ENCODE measurements at places on chromosomes 13 and 19.

- DNase-seq: no peak
Observed at GRCh38 chr19:29516358-29516725, 9.5 kb upstream of the VSTM2B start.

DNA sequence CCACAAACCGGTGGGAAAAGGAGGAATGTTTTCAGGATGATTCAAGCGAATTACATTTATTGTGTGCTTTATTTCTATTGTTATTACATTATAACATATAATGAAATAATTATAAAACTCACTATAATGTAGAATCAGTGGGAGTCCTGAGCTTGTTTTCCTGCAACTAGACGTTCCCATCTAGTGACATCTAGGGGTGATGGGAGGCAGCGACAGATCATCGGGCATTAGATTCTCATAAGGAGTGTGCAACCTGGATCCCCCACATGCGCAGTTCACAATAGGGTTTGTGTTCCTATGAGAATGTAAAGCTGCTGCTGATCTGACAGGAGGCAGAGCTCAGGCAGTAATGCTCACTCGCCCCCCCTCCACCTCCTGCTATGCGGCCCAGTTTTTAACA lies 54.5 kb downstream of the SPTBN4 start:
- no peak for DNase-seq

DNA sequence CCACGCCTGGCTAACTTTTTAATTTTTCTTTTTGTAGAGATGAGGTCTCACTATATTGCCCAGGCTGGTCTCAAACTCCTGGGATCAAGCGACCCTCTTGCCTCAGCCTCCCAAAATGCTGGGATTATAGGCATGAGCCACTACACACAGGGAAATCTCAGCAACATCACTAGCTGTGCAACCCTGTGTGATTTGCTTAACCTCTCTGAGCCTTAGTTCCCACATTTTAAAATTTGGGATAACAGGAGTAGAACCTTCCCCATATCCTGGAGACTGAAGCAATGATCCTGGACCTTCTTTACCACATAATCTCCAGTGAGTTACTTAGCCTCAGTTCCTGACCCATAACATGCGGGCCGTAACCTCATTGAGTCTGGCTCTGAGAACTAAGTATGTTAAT lies 139.1 kb downstream of the IER2 start:
- no peak for DNase-seq

DNA sequence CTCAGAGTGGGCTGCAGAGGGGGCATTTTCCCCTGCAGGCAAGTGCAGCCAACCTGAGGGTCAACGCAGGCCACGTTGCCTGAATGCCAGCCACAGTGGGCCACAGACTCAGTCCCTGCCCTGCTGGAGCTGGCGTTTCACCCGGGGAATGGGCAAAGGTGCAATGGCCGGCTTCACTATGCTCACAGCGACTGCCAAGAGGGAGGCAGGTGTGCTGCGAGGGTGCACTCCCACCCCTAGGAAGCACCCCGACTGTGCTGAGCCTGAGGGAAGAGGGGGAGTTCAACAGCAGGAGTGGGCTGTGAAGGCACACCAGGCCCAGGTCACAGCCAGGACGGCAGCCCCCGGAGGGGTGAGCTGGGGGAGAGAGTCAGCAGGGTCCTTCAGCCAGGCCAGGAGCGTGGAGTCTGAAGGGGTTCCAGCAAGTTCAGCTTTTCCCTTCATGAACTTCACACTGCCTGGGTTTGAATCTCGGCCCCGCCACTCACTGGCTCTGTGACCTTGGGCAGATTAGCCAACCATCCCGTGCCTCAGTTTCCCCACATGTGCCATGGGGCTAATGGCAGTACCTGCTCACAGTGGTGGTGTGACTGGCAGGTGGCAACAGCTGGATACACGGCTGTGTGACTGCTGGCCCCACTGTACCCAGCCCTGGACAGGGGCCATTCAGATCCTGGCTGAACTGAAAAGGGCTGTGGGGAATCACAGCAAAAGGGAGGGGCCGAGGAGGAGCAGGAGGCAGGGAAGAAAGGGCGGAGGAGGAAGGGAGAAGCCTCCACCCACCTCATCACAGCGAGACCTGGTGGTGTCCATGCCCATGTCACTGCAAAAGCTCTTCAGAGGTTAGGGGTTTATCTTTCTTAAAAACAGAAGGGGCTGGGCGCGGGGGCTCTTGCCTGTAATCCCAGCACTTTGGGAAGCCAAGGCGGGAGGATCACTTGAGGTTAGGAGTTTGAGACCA lies 7.6 kb downstream of the TRAPPC6A start:
- DNase-seq: no peak

- no peak for DNase-seq
Observed at GRCh38 chr13:33862016-33862415, 44.1 kb downstream of the RFC3 start.

- no peak for DNase-seq
Observed at GRCh38 chr19:50555450-50556281, 12.6 kb downstream of the LRRC4B start.

GRCh38 chr13:46119883-46120614 lies 15.2 kb upstream of the CPB2 start:
- no peak for DNase-seq

DNA sequence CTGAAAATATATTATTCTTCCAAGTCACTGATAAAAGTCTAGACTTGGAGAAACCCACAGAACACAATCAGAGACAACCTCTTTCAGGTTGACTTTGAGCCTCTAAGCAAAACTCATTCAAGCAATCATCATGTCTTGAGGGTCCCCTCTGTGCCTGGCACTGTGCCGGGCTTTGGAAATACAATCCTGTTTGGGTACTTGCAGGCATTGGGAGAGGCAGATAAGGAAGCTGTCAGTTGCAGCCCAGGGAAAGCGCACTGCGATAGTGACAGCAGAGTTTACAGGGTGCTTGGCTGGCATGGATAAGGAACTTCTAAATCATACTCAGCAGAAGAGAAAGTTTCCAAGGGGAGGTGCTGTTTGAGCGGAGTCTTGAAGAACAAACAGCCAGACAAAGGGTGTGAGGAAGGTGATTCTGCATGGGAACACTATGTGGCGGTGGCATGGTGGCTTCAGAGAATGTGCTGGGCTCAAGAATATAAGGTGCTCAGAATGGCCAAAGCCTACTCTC lies 9.1 kb downstream of the SERP2 start:
- DNase-seq: no peak

GRCh38 chr13:31073859-31074718 lies 87.6 kb downstream of the HSPH1 start:
- no peak for DNase-seq

DNA sequence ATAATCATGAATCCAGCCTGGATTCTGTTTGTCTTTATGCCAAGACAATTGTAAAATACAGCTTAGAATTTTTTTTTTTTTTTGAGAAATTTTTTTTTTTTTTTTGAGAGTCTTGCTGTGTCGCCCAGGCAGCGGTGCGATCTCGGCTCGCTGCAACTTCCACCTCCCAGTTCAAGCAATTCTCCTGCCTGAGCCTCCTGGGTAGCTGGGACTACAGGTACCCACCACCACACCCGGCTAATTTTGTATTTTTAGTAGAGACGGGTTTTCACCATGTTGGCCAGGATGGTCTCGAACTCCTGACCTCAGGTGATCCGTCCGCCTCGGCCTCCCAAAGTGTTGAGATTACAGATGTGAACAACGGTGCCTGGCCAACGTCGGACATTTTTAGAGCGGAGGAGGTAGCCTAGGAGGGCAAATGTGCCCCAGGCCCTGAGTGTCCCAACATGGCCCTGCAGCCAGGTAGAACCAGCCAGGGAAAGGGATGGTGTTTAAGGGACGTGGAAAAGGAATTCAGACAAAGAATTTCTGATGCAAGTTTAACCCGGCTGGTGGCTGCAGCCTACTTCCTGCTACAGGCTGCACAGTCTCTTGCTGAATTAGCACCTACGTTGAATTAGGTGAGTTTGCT lies 89.8 kb downstream of the GNG7 start:
- DNase-seq: no peak

DNA sequence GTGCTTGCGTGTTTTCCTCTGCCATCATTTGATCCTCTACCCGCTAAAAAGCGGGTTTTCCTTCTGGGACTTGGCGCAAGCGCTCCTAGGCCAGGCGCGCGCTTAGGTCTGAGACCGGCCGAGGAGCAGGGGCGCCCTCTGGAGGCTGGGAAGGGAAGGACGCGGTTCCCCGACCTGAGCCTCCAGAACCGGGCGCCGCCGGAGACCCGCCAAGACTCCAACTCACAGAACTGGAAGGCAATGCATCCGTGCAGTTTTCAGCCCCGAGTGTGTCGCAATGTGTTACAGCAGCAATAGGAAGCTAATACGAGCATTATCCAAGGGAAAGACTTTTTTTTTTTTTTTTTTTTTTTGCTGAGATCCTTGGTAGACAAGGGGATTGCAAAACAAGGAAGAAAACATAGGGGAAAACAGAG lies 190.9 kb downstream of the COL4A1 start:
- DNase-seq: no peak

- no peak for DNase-seq
Observed at GRCh38 chr19:42174958-42175734, 42.3 kb downstream of the DEDD2 start.

DNA sequence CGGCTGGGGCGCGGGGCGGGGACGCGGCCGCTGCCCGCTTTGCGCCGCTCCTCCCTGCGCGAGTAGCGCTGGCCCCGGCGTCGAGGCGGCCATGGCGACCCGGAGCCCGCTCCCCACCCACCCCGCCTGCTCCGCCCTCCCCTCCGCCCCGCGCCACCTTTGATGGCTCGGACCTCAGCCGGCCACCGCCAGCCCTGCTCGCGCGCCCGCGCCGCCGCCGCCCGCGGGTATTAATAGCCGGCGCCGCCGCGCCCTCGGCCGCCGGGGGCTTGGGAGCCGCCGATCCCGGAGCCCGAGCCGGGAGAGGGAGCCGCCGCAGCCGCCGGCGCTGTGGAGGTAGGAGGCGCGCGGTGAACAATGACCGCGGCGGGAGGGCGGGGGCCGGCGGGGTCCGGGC lies 261 bp downstream of the FARP1 start:
- DNase-seq: no peak

- no peak for DNase-seq
Observed at GRCh38 chr19:10513223-10513622, 4.0 kb downstream of the S1PR5 start.

DNA sequence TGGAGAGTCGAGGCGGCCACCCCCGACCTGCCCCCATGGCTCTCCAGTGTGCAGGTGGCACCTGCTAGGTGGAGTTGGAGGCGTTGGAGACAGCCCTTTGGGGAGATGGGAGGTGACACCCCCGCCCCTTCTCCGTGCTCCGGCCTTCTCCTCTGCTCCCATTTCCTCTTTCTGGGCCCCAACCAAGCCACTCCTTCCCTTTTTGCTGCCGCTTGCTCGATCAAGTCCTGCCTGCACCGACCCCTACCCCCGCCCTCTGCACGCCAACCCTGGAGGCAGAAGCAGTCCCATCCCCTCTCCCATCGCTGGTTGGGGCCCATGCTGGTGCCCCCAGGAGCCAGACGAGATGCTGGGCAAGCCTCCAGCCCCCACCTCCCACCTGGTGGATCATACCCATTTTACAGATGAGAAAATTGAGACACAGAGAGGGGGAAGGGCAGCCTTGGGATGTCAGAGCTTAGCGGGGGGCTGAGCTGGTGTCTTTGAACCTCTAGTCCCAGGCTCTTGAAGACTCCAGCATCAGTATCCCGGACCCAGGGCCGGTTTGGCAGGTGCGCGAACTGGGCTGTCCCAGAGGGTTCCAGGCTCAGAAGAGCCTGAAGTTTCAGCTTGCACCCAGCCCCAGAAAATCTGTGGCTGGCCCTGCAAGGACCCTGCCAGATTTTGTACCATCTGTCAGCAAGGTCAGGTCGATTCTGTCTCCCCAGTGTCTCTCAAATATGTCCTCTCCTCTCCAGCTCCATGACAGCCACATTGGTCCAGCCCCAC lies 10.3 kb downstream of the GNA15 start:
- no peak for DNase-seq

DNA sequence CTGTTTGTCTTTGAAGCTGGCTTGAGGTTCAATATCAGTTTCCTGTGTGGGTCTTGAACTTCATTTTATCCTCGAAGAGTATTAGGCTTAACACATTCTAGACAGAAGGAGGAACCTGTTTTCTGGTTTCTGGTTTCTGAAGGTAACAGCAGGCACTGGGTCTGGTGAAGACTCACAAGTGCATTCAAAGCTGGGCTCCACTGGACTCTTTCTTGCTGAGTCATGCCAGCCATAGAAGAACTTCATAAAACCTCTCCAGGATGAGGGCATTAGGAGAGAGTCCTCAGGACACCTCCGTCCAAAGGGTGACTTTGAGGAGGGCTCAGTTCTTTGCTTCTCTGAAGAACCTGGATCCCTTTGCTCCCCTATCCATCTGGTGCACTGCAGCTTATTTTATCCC lies 668.6 kb upstream of the SLC10A2 start:
- DNase-seq: no peak

- DNase-seq: no peak
Observed at GRCh38 chr13:92807353-92807752, 419.3 kb upstream of the GPC6 start.

DNA sequence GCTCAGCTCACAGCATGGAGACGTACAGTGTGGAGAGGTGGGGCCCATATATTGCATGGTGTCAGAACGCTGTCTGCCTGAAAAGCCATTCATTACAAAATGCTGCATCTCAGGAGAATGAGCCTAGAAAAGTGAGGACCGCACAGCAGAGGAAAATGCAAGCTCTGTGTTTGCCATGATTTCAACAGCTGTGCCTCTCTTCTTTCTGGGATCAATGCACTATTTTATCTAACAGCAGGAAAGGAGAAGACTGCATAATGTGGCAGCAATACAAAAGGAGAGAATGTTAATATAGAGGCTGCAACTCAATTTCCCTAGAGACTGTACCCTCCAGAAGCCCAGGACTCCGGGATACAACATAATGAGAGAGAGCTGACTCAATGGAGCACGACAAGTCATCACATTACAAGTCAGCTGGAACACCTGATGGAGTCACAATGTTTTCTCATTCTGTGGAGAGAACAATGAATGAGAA lies 368.0 kb downstream of the FGF14 start:
- DNase-seq: no peak

GRCh38 chr13:31882794-31883193 lies 143.5 kb downstream of the RXFP2 start:
- DNase-seq: no peak

- DNase-seq: no peak
Observed at GRCh38 chr19:18159810-18160209, 6.8 kb downstream of the PIK3R2 start.

DNA sequence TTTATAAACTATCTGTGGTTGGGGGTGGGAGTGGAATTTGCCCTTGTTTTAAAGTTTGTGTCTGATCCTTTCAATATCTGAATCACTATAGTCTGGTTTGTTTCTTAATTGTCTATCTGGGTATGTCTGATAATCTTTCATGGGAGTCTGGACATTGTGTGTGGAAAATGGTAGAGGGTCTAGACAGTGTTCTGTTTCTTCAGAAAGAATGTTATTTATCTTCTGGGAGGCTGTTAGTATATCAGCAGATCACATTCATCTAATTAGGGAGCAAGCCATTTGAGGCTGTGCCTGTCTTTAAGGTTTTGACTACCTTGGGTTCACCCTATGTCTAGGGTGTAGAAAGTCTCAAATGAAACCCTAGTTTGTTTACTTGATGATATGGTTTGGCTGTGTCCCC lies 110.5 kb downstream of the NDFIP2 start:
- no peak for DNase-seq

All from cortex of kidney (tissue), 1 donor.